ENCODE measurements at places on chromosomes 3 and 15. TPM values are rescaled to one million over a fixed set of nuclear protein-coding genes. Genes with fewer than 3 reads are reported as not detected.

DNA sequence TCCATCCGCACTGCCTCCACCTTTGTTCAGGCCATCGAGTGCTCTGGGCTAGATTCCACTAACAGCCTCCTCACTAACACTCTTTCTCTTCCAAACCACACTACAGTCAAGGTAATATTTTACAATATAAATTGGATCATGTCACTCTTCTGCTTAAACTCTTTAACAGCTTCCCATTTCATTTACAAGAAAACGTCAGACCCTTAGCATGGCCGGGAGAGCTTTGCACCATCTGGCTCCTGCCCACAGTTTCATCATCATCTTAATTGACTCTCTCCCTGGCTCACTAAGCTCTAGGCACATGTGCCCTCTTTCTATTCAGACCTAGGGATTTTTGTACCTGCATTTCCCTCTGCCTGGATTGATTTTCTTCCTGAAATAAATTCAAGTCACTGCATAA lies 354.7 kb downstream of the FGF12 start:
- DNase-seq: no peak

DNA sequence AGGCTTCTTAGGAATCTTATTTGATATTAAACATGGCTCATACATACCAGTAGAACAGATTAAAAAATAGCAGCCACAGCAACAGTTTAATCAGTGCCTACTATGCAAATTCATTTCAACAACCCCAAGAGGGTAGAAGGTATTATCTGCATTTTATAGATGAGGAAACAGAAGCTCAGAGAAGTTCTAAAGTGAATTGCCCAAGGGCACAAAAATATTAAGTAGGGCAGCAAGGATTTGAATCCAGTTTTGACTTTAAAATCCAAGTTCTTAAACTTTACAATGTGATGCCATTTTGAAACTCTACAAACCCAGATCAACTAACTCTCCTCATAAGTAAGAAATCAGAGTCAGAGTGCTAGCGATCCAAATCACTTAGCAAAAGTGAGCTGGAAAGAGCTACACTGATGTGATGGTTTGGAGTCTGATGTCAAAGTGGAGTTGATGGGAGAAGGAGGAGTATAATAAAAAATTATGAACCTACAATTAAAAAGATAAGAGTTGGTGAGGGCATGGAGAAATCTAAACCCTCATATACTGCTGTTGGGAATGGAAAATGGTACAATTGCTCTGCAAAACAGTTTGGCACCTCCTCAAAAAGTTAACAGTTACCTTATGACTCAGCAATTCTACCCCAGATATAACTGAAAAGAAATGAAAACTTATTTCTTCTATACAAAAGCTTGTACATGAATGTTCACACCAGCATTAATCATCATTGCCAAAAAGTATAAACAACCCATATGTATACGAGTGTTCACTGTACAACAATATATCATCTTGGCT lies 51.0 kb upstream of the PLXND1 start:
- DNase-seq: no peak

GRCh38 chr15:94083467-94084052 lies 147.8 kb upstream of the MCTP2 start:
- DNase-seq: no peak

- DNase-seq: no peak
These were observed 17.4 kb upstream of the MINDY4B start for GRCh38 chr3:150922611-150923010.

DNA sequence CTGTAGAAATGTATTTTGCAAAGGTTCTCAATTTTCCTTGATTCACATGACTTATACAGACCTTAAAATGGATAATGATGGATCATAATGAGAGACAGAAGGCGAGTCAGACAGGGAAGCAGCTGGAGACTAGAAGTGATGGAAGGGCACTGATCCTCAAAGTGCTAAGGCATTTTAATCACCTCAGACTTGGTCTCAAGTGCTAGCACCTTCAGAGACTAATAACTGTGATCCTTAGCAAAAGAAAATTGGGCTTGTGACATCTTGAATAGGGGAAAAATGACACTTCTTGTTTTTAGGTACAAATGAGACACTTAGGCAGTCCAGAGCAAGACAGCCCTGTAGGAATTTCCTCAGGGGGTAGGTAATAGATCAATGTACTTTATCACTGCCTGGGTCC lies 1011.7 kb downstream of the SQOR start:
- no peak for DNase-seq

DNA sequence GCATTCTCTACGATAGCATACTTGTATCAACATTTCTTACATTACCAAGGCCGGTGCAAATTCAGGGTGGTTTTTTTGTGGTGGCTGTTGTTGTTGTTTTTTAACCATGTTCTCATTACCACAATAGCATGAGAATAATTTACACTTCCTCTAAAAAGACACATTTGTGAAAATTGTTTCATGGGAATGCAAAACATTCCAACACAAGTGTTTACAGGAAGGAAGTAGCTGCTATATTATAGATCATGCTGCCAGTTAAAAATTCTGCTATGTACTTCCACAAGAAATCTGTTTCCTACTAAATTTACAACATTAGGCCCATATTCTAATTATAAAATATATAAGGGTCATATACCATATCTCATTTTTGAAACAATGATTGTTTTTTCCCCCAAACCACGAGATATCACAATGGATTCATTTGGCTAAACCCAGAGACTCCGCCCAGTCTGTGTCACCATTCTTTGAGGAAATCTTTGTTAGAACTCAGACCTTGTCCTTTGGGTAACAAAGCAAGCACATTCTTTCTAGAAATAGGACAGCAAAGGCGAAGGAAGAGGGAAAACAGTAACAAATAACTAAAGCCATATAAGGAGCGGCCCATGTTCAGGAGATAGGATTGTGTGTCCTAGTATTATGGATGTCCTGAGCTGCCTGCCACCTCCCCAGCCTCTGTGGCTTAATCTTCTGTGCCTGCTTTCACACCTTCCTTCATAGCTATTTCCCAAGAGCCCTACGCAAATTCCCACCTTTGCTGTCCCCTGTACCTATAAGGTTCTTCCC lies 60.1 kb downstream of the UACA start:
- DNase-seq: no peak

GRCh38 chr3:102053375-102053989 lies 204.2 kb downstream of the NFKBIZ start:
- peak; percentile 22 for DNase-seq

GRCh38 chr3:121800906-121801305 lies 34.0 kb downstream of the IQCB1 start:
- no peak for DNase-seq

DNA sequence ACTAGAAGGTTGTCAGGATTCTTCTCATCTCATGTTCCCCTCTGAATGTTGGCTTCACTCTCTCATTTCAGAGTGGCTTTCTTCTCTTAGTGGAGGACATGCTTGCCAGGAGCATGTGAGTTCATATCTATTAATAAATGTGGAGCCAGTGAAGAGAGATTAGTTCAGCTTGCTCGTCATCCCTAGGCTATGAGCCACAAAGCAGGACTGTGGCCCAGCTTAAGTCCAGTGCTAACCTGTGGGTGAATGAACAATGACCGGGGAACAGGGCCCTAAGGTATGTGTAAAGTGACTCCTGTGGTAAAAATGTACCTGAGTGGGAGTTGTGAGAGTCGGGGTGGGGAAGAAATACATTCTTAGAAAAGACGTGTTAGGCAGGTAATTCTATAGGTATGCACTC lies 96.9 kb upstream of the TBL1XR1 start:
- DNase-seq: no peak

- no peak for DNase-seq
These were observed at the start of gene AP3B2 for GRCh38 chr15:82709421-82710207. TSS of gene AP3B2 (minus strand) at chr15:82709875. CDS start at chr15:82709706, 169 bp downstream.

GRCh38 chr3:87949189-87949878 lies 109.5 kb downstream of the CGGBP1 start:
- no peak for DNase-seq

GRCh38 chr3:42979044-42979972 lies at the start of gene GASK1A:
TSS of gene GASK1A (plus strand) at chr3:42979311. CDS start at chr3:42979643, 332 bp downstream.
- DNase-seq: no peak

DNA sequence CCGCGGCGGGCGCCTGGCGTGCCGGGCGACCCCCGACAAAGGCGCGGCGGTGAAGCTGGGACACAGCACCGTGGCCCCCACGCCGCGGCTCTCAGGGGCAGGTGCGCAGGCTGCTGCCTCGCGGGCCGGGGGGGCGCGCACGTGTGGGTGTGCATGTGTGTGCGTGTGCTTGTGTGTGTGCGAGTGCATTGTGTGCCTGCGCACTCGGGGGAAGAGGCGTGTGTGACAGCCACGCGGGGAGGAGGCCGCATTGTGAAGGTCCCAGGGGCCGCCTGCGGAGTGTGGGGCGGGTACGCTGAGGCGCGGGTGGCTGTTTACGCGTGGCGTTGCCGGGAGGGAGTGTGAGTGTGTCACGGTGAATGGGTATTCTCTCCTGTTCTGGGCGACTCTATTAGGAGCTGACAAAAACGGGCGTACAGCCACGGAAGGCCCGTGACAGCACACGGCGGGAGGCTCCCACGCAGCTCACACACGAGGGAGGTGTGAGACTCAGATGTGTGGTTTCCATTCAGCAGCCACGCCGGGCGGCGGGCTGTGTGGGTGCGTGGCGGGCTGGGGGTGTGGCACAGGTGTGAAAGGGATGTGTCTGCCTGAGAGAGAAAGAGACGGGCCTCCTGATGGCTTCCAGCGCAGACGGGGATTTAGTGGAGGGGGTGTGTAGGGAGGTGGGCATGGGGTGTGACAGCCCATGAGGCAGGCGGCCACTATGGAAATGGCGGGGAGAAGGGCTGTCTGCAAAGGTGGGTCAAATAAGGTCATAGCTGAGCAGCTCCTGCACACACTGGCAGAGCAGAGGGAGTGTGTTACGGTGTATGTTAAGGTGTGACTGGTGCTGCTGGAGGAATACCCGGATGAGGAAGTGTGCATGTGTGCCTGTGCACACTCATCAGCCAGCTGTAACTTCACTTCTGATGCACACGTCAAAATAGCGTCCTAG lies 750 bp downstream of the PODXL2 start:
- no peak for DNase-seq

- DNase-seq: no peak
These were observed 14.1 kb upstream of the CXCR6 start for GRCh38 chr3:45929042-45929679.

GRCh38 chr15:70853973-70854665 lies at the start of gene LARP6:
TSS of gene LARP6 (minus strand) at chr15:70854157. CDS start at chr15:70854088, 69 bp downstream.
- no peak for DNase-seq

DNA sequence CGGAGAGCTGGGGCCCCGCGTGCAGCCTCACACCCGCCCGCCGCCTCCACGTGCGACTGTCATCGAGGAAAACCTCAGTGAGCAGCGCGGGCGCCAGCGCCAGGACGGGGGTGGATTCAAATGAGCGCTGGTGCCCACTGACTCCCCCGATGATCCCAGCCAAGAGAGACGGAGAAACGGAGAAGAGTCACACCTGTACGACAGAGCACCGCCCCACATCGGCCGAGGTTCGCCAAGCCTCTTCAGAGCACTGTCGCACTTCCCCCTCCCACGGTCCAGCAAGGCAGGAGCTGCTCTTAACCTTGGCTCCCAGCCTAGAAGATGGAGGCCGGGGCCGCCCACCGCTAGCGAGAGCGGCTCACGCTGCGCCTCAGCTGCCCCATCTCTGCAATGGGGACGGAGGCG lies 130.9 kb upstream of the IQSEC1 start:
- no peak for DNase-seq

DNA sequence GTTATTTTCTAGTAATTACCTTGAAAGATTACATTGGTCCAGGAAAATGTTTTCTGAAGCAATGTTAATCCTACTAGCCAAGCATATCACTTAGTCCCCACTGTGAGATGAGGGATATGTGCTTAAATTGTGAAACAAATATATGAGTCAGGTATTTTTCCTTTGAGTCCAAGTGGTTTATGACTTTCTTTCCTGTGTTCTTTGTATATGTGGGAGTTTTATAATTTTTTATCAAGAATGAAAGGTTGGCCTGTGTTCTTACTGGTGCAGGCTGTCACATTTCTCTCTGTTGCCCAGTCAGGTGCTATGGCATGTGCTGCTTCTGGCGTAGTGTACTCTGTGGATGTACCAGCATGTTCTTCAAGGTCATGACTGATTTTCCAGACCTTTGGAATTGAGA lies 147.4 kb downstream of the CMSS1 start:
- peak; percentile 7 for DNase-seq

GRCh38 chr3:99134986-99135385 lies 233.5 kb upstream of the DCBLD2 start:
- no peak for DNase-seq

GRCh38 chr3:71930056-71930991 lies 145.4 kb upstream of the PROK2 start:
- no peak for DNase-seq

DNA sequence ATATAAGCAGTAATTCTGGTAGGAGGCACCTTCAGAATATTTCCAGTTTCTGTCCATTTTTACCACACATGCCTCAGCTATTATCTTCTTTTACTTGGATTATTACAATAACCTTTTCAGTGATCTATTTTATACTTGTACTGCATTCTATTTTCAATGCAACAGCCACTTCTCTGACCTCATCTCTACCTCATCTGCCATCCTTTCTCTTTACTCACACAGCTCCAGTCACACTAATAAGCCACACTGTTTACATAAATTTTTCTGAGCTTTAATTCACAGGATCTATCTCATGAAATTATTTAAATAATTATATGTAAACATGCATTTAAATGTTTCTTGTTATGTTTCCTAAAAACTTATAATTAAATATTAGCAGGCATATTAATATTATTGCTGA lies 47.3 kb upstream of the BCHE start:
- no peak for DNase-seq

DNA sequence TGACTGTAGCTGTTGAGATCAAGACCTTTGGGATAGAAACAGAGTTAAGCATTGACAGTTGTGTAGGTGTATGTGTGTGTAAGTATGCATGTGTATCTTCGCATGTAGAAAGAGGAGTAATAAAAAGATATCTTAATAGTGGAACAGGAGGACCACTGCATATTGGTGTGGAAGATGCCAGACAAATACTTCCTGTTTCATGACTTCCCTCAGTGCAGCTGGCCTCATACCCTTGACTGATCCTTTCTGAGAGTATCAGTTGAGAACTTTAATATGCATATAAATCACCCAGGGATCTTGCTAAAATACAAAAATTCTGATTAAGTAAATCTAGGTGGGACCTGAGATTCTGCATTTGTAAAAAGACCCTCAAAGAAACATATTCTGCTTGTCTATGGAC lies 8.5 kb upstream of the ZBED2 start:
- no peak for DNase-seq

DNA sequence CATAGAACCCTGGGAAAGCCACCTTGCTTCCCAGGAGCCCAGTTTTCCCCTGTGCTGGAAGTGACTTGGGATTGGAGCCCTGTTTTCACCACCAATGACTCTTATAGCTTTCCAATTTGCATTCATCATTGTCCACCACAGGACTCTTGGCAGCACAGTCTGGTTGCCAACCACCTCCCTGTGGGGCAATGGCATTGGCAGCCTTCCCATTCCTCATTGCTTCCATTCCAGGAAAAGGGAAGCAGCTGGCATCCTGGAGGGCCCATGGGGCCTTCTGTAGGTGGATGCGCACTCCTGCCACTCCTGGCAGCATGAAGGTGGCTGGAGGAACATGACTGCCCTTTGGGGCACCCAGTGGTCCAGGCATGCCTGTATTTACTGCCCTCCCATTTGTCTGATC lies 57.7 kb downstream of the FEM1B start:
- no peak for DNase-seq

GRCh38 chr3:101859882-101860448 lies 10.7 kb downstream of the NFKBIZ start:
- DNase-seq: no peak

- DNase-seq: no peak
These were observed 32.4 kb downstream of the MLH1 start for GRCh38 chr3:37025561-37026335.

Gene PRTG
- 8.6 TPM for total RNA-seq

Gene RHOV
- 0.23 TPM for total RNA-seq

Gene ACAN
- total RNA-seq: 2.2 TPM

Gene SLC7A14
- total RNA-seq: 3.4 TPM

Gene GPR149
- total RNA-seq: not detected

Gene ECE2
- total RNA-seq: not detected

Gene ANKUB1
- not detected for total RNA-seq

Gene CTXN2
- not detected for total RNA-seq

Measured in glomerular endothelial cell (primary cell).